ENCODE measurements at places on chromosomes 1 and 21.

DNA sequence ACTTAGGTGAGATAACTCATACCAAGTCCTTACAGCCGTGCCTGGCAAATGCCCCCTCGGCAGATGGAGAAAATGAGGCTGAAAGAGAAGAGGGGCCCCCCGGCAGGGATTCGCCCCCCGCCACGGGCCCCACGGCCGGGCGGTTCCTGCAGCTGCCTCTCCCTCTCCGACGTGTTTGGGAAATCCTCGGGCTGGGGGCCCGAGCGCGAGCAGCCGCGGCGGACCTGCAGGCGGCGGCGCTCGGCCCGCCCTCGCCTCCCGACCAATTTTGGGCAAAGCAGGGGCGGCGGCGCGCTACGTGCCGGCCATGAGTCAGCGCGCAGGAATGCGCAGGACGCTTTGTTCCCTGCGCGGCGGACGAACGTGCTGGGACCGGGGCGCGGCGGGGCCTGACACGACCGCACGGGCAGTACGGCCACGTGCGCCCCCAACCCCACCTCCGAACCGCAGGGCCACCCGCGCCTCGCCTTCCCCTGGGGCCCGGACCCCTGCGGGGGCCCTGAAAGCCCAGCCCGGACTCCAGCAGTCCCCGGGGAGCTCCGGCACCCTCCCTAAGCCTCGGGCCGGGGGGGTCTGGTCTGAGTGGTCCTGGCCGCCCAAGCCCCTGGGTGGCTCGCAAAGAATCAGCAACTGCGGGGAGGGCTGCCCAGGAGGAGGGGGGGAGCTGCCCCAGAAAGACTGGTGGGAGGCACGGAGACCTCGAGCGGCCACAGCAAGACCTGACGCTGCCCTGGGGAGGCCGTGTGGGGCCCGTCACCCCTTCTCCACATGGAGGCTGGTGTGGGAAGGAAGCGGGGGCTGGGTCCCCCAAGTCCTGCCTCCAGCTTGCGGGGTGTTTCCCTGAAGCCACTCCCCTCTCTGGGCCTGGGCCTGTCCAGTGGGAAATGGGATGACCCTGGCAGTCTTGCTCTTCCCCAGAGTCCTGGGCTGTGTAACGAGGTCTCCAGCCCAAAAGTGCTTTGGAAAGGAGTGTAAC, 11.9 kb upstream of the EDN2 start:
- H3K27ac ChIP-seq = peak overlapping the region; percentile 92
- no peaks in the 10 kb centered on the region for H3K27me3 ChIP-seq
- no peaks in the 10 kb centered on the region for H3K36me3 ChIP-seq
- peaks cover 47% of the 10 kb centered on the region for H3K4me1 ChIP-seq
- no peak overlapping the region for H3K4me3 ChIP-seq

- no peak overlapping the region for H3K27ac ChIP-seq
- no peaks in the 10 kb centered on the region for H3K27me3 ChIP-seq
- H3K4me1 ChIP-seq = peaks cover 9% of the 10 kb centered on the region
- H3K36me3 ChIP-seq = no peaks in the 10 kb centered on the region
- no peak for DNase-seq
These were observed 3.7 kb downstream of the PTPN14 start for GRCh38 chr1:214547747-214548146.

GRCh38 chr1:243332440-243332839, 76.6 kb downstream of the SDCCAG8 start:
- peaks cover 16% of the 10 kb centered on the region for H3K36me3 ChIP-seq
- no peaks in the 10 kb centered on the region for H3K27me3 ChIP-seq
- H3K27ac ChIP-seq = no peak overlapping the region
- H3K4me3 ChIP-seq = no peak overlapping the region
- no peak for DNase-seq

DNA sequence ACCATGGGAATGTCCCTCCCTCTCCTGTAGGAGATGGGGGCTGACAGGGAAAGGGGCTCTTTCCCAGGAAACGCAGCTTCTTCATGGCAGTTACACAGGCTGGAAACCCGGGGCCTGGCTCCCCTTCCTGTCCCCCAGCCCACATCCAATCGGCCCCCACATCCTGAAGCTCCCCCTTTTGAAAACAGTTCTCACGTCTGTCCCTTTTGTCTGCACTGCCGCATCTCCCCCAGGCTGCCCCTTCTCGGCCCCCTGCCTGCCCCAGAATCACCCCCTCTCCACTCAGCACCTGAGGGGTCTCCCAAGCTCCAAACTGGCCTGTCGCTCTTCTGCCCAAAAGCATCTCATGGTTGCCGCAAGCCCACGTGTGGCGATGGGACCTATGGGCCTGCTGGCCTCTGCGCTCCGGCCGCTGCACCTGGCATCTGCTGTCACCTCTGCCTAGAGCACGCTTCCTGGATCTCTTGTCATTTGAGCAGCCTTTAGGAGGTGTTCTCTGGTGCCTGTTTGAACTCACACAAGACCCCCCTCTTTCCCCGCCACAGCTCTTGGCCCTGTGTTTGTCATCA, 867 bp downstream of the SLC1A7 start:
- no peak for DNase-seq
- H3K27me3 ChIP-seq = no peaks in the 10 kb centered on the region
- H3K4me1 ChIP-seq = peaks cover 13% of the 10 kb centered on the region
- no peak overlapping the region for H3K4me3 ChIP-seq
- H3K36me3 ChIP-seq = no peaks in the 10 kb centered on the region

DNA sequence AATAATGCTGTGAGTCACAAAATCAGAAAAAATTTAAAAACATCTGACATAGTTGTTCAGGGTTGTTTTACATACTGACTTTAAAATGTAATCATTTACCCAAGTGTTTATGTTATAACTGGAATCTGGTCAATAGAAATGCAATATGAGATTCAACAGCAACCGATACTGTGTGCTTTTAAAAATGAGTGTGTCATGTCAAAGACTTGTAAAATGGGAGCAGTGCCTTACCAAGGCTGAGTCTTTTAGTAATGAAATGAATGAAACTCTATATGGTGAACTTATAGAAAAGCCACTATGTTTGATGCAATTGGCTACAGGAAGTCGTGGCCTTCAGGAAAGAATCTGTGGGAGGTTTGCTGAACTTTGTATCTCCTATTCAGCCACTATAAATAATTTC, 570.2 kb downstream of the DPYD start:
- no peak overlapping the region for H3K4me3 ChIP-seq
- H3K4me1 ChIP-seq = peaks cover 10% of the 10 kb centered on the region
- H3K27me3 ChIP-seq = no peaks in the 10 kb centered on the region
- DNase-seq = no peak
- H3K27ac ChIP-seq = no peak overlapping the region
- H3K36me3 ChIP-seq = no peaks in the 10 kb centered on the region

DNA sequence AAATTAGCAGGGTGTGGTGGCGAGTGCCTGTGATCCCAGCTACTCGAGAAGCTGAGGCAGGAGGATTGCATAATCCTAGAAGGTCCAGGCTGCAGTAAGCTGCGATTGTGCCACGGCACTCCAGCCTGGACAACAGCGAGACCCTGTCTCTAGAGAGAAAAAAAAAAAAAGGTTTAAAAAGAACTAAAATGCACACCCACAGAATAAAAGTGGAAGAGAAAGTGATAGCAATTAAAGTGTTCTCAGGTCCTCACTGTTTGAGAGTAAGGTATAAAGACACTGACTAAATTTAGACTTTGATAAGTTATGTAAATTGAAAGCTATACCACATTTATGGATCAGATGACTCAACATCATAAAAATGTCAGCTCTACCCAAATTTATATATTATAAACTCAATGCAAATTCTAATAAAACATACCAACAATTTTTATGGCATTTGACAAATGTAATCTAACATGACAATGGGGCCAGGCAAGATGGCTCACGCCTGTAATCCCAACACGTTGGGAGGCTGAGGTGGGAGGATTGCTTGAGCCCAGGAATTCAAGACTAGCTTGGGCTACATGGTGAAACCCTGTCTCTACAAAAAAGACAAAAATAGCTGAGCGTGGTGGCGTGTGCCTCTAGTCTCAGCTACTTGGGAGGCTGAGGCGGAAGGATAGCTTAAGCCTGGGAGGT, 11.8 kb downstream of the ZBTB17 start:
- no peak for DNase-seq
- no peaks in the 10 kb centered on the region for H3K27me3 ChIP-seq
- no peaks in the 10 kb centered on the region for H3K4me1 ChIP-seq

DNA sequence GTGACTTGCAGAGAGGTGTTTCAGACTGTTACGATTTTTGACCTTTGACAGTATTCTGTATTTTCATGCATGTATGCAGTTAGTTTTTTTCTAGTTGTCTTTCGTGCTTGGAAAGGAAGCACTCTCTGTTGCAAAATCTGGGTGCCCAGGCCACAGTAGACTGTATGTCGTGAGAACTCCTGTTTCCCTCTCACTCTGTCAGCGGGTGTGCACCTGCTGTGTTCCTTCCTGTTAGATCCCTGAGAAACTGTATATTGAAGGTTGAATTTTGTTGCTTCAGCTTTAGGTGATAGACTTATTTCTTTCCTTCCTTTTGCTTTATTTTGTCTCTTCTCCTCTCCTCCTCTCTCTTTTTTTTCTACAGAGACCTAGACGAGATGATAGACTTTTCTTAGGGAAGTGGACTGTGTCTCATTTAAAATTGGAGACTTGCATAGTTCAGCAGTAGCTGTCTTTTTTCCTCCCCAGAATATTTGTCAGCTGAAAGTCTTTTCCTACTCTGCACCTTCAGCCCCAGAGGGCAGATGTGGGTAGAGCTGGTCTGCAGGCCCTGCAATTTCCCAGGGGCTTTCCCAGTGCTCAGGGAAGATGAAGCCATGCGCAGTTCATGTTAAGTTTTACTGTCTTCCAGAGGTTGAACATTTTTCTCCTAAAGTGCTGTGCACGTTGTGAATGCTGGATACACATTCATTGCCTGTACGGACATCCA, 1.4 kb downstream of the TRAPPC10 start:
- H3K36me3 ChIP-seq = no peaks in the 10 kb centered on the region
- peak overlapping the region; percentile 90 for H3K4me3 ChIP-seq
- peaks cover 5% of the 10 kb centered on the region for H3K4me1 ChIP-seq
- no peaks in the 10 kb centered on the region for H3K27me3 ChIP-seq
- no peak overlapping the region for H3K27ac ChIP-seq
- no peak for DNase-seq

- H3K4me1 ChIP-seq = peaks cover 9% of the 10 kb centered on the region
- DNase-seq = no peak
- no peak overlapping the region for H3K4me3 ChIP-seq
- no peaks in the 10 kb centered on the region for H3K36me3 ChIP-seq
These were observed 576.9 kb upstream of the B3GALT2 start for GRCh38 chr1:193763266-193763665.

DNA sequence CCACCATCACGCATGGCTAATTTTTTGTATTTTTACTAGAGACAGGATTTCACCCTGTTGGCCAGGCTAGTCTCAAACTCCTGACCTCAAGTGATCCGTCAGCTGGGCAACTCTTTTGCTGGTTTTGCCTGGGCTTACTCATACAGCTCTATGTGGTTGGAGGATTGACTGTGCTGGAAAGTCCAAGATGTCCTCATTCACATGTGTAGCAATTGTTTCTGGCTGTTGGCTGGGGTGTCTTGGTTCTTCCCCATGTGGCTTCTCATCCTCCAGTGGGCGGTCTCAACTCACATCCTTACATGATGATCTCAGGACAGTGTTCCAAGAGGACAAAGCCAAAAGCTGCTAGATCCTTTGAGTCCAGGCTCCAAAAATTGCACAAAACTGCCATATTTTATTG, 53.3 kb downstream of the TEX35 start:
- no peaks in the 10 kb centered on the region for H3K4me1 ChIP-seq
- no peak overlapping the region for H3K27ac ChIP-seq
- no peak overlapping the region for H3K4me3 ChIP-seq
